ENCODE measurements at places on chromosomes 4 and X.

DNA sequence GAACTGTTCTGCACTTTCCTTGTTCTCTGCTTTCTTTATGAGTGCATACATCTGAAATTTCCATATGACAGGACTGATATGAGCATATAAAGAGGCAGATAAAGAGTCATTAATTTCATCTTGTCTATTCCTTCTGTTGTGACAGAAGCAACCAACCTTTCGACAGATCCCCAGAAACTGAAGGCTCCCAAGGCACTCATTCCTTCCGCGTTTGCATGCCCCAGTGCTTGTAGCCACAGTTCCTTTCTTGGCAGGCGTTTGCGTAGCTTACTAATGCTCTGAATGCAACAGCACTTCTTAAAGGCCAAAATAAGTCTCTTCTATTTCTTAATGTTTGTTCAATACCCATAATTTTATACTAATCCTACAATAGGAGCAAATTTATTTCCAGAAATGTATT, 94.0 kb upstream of the TBL1X start:
- DNase-seq = no peak

- DNase-seq = no peak
Observed at GRCh38 chrX:65600106-65600505, 65.5 kb upstream of the LAS1L start.

DNA sequence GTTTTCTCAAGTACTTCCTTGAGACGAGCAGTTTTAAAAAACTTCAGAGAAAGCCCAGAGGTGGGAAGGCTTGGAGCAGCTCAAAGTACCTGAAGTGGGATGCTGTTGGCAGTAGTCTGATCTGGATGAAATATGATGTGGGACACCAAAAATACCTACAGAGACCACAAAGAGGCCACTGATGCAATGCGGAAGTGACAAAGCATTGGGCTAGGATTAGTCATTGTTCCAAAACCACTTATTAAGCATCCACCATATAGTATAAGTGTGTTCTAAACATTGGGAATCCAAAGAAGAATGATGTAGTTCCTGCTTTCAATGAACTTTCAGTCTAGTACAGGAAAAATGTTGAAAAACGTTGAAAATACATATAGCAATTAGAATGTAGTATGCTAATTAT, 386.1 kb upstream of the CNKSR2 start:
- no peak for DNase-seq

GRCh38 chr4:123588631-123589241, 192.1 kb downstream of the SPRY1 start:
- DNase-seq = peak; percentile 5

DNA sequence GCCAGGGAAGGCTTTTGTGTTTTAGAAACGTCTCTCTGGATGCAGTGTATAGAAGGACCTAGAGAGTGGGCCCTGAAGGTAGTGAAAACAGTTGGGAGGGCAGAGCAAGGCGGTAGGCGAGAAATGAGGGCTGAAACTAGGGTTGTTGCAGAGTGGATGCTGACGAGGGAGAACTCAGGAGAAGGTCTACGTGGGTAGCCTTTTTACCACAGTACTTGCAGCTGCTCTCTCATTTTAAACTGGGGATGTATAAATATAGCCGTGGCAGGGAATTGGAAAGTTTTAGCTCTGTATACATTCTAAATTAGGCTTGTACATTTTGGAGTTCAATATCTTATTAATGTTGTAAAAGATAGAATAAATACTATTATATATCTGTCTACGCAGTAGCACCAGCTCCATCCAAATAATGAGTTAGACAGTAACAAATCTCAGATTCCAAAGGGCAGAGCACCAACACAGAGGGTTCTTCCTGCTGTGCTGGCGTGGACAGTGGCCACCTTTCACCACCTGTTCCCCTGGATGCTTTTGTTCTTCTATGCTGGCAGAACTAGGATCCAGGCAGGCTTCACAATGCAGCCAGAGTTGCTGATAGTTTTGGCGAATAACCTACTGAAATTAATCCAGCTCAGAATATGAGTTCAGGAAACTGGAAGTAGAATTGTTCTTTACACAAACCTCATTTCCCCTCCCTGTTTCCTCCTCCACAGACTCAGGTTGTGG, 31.7 kb downstream of the CCNG2 start:
- no peak for DNase-seq

- DNase-seq = no peak
Observed at GRCh38 chr4:6228158-6229067, 28.1 kb upstream of the JAKMIP1 start.

DNA sequence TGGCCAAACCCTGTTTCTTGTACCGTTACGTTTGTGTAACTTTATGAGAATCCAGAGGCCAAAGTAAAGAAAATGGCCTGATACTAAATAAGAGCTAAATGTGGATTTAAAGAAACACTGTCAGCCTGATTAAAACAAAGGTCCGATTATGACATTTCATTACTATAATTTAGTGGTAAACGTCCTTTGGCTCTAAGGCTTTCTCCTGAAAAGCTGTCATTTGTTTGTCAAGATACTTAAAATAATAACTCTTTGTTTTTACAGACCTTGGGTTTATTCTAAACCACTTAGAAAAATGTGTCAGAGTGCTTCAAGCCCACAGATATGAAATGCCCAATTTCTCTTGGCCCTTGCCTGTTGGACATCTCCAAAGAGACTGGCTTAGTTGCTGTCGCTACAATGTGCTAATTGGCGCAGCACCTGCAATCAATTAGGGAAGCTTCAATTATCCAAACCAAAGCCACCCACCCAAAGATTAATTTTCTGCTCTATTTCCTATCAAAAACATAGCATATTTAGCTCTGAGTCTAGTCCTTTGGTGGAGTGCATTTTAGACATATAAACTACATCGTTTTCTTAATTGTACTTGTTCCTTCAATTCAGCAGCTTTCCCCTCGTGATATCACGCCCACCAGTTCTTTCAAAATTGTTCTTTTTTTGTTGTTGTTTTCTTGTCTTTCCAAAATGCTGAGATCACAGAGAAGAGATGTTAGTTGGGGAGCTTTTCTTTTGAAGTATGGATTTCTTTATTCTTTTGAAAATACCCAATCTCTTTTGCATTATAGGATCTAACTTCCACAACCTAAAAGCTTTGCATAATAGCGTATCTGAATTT, 13.6 kb downstream of the SMIM20 start:
- DNase-seq = no peak

- no peak for DNase-seq
Observed at GRCh38 chr4:158948071-158948470, 154.8 kb upstream of the RAPGEF2 start.

DNA sequence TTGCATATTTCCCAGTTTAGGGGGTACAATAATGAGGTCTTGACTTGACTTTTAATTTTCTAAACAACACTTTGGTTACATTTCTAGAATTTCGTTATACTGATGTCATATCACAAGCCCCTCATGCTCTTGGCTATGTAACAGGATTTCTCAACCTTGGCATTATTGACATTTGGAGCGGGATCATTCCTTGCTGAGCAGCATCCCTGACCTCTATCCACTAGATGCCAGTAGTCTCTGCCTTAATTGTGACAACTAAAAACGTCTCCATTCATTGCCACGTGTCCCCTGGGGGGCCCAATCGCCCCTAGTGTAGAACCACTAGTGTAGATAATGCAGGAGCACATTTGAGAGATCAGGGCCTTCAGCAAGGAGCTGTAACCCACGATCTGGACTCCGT, 234.2 kb upstream of the MID1 start:
- DNase-seq = no peak

DNA sequence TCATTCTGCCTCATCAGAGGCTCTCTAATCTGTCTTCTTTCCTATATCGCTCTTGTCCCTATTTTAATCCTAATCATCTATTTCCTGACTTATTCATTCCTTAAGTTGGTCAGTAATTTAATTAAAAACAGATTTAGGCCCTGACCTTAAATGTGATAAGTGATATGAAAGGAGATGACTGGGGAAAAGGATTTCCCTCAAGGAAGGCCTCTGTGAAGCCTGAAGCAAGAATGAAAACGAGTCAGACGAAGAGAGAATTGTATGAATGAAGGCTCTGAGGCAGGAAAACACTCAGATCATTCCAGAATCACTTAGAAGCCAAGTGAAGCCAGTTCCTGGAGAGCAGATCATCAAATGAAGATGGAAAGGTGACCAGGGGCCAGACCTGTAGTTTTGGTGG, 22.1 kb downstream of the PKD2 start:
- no peak for DNase-seq

- no peak for DNase-seq
Observed at GRCh38 chr4:150769845-150770244, 187.9 kb downstream of the MAB21L2 start.

DNA sequence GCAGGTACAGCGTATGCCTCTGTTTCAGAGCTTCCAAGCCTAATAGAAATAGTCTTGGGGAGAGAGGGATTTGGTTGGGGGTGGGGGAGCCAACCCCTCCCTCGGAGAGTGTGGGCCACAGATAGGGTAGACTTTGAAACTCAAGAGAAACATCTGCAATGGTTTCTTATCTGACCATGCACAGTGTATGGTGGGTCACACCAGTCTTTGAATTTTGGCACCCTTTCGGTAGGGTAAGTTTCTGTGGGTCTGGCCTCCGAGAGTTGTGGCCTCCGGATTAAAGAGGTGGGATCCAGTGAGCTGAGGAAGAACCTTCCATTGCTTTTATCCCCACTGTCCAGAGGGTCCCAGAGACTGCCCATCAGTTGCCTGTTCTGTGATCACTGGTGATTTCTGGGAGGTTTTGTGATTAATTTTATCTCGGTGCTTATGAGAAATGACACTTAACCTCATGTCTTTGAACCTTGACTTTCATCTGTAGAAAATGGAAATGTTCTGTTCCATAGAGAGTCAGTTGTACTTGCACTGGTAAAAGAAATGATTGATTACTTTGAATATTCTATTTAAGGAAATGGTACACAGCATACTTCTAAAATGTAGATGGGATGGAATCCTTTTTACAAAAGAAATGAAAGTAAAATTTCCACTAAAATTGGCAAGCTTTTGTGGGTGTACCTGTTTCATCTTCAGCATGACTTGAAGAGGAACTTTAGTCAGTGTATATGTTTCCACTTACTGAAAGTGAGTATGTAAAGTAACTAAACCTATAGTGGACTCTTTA, 62.7 kb downstream of the TMEM131L start:
- DNase-seq = no peak

- no peak for DNase-seq
Observed at GRCh38 chr4:129254126-129254525, 158.2 kb downstream of the C4orf33 start.

- no peak for DNase-seq
Observed at GRCh38 chr4:96092151-96092705, 252.3 kb downstream of the PDHA2 start.

GRCh38 chr4:2828758-2829181, 14.9 kb upstream of the ADD1 start:
- no peak for DNase-seq

DNA sequence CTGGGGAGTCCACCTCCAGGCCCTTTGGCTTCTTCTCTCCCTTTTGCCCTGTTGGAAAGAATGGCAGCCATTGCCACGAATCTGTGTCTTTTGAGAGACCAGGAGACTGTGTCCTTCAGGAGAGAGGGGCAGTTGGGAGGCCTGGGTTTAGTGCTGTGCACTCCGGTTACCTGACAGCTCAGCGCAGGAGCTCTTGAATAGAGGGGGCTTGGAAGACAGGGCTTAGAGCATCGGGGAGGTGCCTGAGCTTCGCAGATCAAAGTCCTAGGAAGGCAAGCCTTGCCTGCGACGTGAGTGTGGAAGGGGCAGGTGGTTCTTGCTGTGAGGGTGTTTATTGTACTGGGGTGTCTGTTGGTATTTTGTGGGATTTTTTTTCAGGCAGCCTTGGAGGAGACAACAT, 41.9 kb upstream of the TADA2B start:
- no peak for DNase-seq

GRCh38 chrX:140177821-140178220, 212.5 kb upstream of the CXorf66 start:
- DNase-seq = no peak

DNA sequence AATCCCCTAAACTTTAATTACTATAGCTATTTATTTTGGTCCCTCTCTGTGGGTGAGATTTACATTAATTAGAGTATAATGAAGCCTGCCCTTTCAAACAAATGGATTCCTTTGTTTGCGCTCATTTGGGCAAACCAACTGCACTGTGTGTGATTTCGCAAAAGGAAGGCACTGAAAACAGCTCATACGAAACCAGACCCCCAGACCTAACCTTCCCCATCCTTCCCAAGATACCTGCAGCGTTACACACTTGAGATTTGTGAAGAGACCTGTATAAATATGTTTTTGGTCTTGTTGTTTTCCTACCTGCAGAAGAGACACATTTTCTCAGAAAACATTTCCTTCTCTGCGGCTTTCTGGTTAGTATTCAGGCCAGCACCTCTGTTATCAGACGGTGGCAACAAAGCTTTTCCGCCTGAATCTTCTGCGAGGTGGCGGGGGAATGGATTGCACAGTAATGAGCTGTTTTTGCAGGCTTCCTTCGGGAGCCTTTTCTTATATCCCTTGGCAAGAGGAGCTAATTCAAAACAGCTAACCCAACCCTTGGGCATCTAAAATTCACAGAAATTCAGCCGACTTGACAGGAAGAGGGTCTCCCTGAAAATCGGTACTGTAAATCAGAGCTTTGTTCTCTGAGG, 47.6 kb downstream of the CBLL2 start:
- no peak for DNase-seq

- no peak for DNase-seq
Observed at GRCh38 chr4:172392741-172393140, 579.5 kb downstream of the GALNTL6 start.

DNA sequence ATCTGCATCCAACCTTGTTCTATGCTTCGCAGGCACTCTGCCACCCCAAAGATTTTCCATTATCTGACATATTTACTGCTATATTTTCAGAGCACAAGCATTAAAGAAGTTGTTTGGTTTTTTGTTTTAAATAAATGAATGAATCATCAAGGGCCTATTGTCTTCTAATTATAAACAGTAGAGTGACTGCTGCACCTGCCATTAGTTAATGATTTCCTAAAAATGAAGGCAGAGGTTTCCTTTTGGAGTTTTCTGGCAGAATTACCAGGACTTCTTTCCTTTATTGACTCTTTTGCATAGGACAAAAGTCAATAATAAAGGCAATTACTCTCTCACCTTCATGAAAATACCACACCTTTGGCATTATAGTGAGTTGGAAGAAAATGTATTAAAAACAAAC, 238.1 kb downstream of the INPP4B start:
- no peak for DNase-seq

GRCh38 chrX:148047200-148047599, 66.1 kb downstream of the FMR1NB start:
- no peak for DNase-seq

DNA sequence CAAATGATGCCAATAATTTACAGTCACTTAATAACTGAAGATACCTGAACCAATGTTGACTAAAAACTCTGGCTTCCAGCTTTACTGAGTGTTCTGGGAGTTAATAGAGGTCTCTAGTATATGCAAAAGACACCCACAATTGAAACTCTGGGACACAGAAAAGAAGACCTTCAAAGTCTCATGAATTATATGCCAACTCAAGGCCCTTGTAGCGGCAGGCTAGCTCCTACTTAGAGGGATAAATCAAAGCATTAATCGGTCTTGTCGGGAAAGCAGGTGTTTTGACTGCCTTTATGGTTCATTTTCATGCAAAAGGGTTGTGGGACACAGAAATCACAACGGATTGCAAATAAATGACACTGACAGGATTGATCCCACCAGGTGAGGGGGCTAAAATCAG, 55.9 kb downstream of the PCDH18 start:
- no peak for DNase-seq
